ENCODE measurements at places on chromosomes 16 and 17.

- no peak for DNase-seq
Measured at GRCh38 chr17:46053911-46054534, 55.0 kb downstream of the STH start.

GRCh38 chr16:11205065-11205699 lies 50.8 kb downstream of the SOCS1 start:
- no peak for DNase-seq

GRCh38 chr16:48617711-48618148 lies 7.8 kb upstream of the N4BP1 start:
- DNase-seq, result no peak

GRCh38 chr16:81842564-81843242 lies 63.6 kb downstream of the PLCG2 start:
- DNase-seq, result no peak

DNA sequence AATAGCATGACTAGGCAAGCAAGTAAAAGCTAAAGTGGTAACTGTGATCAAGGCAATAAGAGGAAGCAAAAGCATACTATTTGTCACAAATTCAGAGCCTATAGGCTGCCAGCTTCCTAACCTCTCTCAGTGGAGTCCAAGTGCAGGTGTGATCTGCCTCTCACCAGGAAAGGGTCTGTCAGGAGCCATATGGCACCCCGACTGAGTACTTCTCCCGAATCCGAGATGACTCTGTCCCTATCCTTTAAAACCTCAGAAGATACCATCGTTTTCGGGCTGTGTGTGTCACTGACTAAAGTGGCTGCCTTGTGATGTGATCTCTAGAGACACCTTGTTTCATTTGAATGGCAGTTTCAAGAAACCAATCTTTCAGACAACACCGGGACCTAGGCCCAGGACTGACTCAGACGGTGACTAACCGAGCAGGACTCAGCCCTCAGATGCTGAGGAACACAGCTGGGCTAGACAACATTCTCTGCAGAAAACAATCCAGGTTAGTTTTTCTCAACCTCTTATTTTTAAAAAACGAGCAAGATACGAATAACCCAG lies 63.6 kb downstream of the SMG6 start:
- peak; percentile 78 for DNase-seq

- DNase-seq, result no peak
Measured at GRCh38 chr17:29611351-29612093, 11.2 kb downstream of the CORO6 start.

GRCh38 chr17:66240013-66240412 lies 10.8 kb upstream of the APOH start:
- no peak for DNase-seq

DNA sequence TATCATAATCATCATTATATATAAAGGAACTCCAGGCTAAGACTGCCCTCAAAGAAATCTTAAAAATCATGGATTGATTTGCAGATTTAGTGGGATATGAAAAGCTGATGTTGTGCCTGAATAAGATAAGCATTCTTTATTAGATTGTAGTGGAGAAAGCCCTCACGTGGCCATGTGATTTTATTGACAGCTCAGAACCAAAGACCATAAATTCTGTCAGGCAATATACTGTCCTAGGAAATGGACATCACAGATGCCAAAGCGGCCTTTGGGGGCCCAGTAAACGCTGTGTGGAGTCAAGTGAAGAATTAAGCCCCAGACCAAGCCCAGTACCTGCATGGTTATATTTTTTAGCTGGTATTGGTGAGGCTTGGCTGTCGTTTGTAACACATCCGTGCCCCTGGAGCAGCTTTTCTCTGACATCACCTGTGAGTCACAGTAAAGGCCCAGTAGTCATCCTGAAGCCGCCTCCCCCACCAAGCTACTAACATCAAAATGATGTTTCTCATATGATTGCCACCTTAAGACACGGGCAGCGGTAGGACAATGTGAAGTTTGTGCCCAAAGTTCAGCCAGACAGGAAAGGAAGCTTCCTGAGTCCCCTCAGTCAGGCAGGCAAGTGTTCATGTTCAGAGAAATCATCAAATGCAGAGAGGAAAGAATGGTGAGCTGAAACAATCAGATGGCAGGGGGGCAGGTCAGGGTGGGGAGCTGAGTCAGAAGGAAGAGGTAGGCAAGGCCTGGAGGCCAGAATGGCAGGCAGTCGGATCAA lies 209.4 kb downstream of the IRX3 start:
- peak; percentile 24 for DNase-seq

All from HTR-8/SVneo (cell line).